ENCODE measurements at places on chromosomes 12 and 14.

DNA sequence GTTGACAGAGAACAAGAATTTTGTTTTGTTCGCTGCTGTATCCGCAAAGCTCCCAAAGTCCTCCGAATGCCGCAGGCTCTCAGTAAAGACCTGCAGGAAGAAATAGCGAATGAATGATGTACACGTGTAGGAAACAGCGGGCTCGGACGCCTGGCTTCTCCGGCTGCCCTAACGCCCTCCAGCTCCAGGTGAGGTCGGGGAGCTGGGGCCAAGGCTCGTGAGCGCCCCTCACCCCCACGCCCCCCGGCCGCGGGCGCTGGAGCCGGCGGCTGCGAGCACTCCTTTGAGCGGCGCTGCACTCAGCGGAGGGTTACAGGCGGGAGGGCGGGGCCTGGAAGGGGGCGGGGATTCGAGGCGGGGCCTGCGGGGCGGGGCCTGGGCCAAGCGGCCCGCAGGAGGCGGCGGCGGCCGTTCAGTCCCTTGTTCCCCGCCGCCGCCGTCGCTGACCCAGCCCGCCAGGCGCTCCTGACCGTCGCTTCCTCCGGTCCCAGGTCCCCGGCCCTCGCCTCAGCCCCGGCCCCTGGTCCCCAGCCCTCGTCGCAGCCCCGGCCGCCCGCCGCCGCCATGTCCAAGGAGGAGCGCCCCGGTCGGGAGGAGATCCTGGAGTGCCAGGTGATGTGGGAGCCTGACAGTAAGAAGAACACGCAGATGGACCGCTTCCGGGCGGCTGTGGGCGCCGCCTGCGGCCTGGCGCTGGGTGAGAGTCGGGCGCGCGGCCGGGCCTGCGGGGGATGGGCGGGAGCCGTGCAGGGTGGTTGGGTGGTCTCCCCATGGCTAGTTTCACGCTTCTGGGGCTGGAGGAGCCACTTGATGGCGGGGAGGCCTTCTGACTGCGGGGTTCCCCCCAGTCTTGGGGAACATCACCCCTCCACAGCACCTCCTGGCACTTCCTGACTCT lies at the start of gene AACS:
Gene AACS, plus strand, starts transcription at position 415 of the 898 bp plus-strand sequence. Its CDS starts 150 bp downstream, at position 565.
- DNase-seq = peak; percentile 79

- DNase-seq = peak; percentile 56
These were observed 262.1 kb downstream of the FBXL14 start for GRCh38 chr12:1332327-1332726.

DNA sequence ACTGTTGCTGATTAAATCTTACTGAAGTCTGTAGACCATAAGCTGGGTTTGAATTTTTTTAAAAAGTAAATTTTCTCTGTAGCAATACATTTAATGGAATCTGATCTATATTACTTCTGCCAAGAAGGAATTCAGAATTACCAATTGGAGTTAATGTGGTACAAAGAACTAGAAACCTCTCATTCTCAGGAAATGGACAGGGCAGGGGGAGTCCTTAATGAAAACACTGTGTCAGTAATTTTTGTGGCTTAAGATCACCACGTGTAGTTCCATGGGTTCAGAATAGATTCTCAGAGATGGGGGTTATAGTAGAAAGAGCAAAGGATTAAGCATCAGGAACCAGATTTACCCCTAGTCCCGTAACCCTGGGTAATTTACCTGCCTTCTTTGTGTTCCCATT lies 30.3 kb downstream of the FBXL14 start:
- no peak for DNase-seq

GRCh38 chr14:102768223-102769048 lies 8.8 kb upstream of the TRAF3 start:
- no peak for DNase-seq

- DNase-seq = no peak
These were observed 148.0 kb upstream of the G2E3 start for GRCh38 chr14:30410986-30411385.

DNA sequence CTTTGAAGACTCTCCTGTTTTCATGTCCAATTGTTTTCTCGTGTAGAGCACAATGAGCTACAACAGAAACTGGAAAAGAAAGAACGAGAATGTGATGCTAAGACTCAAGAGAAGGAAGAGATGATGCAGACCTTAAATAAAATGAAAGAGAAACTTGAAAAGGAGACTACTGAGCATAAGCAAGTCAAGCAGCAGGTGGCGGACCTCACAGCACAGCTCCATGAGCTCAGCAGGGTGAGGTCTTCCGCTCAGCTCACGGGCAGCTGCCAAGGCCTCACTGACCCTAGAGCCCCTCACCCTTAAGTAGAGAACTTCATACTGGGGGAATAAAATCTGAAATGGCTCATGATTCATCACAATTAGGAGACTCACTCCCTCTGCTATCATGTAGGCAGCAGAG lies 134.7 kb downstream of the GPR135 start:
- DNase-seq = no peak

DNA sequence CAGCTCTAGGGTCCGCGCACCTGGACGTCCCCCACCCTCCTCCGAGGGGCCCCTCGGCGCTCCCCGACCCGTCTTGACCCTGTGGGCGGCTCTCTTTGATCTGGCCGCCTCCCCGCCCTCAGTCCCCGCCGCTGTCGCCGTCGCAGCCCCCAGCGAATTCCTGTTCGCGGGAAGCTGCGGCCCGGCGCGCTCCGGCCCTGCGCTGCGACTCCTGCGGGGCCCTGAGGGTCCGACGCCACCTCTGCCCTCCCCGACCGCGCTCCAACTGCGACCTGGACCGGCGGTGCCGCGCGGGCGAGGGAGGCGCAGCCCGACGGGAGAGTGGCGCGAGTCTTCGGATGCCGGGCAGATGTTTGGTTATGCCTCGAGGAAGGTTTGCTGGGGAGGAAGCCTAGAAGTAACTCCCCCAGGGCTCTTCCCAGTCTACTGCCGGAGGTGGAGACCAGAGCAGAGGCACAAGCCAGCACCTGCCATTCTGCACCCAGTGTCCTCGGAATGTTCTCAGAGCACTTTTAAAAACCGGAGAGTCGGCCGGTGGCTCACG lies 440 bp upstream of the ISM2 start:
- no peak for DNase-seq

GRCh38 chr12:70721216-70721615 lies 84.0 kb upstream of the PTPRB start:
- DNase-seq = no peak

- DNase-seq = no peak
These were observed 38.1 kb downstream of the HNRNPC start for GRCh38 chr14:21231020-21231652.

- DNase-seq = peak; percentile 56
These were observed at the start of gene PAH for GRCh38 chr12:102917026-102917787. PAH (minus strand) TSS chr12:102917244; CDS start chr12:102917130, 114 bp downstream.

GRCh38 chr14:92633724-92634123 lies 114.7 kb downstream of the LGMN start:
- no peak for DNase-seq

DNA sequence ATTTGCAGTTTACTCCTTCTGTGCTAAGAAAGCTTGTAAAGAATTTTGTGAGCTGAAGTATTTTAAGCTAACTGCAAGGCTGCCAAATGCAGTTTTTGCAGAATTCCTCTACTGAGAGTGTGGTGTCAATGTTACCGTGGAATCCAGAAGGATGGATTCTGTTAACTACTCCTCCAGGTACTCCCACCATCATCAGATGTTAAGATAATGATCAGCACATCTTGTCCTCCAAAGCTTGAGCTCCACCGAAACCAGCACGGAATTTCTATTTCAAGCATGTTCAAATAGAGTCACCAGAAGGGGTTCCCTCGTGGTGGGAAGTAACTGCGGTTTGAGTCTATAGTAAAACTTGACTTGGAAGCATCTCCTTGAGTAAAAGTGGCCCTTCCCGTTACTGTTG lies 64.3 kb upstream of the CDKN3 start:
- DNase-seq = no peak

GRCh38 chr12:51028813-51029150 lies 2.6 kb upstream of the SLC11A2 start:
- no peak for DNase-seq

GRCh38 chr14:95496690-95497259 lies 19.7 kb downstream of the SYNE3 start:
- DNase-seq = no peak

- DNase-seq = no peak
These were observed 61.3 kb upstream of the METAP2 start for GRCh38 chr12:95412482-95413311.

GRCh38 chr14:61574514-61574807 lies 120.9 kb upstream of the HIF1A start:
- no peak for DNase-seq

- no peak for DNase-seq
These were observed 16.5 kb downstream of the OR6J1 start for GRCh38 chr14:22627506-22628263.

DNA sequence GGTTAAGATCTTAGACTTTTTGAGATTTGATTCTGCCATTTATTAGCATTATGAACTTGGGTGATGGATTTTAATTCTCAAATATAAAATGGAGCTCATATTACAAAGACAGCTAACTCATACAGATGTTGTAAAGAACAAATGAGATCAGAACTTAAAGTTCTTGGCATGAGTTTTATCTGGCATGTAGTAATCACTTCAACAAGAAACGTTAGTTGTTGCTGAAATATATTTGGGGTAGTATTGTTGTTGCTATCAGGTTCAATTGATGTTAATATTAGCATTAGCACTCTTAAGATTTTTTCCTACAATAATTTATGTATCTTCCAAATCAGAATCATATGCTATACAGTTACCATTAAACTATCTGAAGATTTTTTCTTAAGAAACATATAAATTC lies 71.0 kb downstream of the SLC6A15 start:
- DNase-seq = no peak

GRCh38 chr12:41055875-41056577 lies 132.1 kb upstream of the PDZRN4 start:
- DNase-seq = no peak

DNA sequence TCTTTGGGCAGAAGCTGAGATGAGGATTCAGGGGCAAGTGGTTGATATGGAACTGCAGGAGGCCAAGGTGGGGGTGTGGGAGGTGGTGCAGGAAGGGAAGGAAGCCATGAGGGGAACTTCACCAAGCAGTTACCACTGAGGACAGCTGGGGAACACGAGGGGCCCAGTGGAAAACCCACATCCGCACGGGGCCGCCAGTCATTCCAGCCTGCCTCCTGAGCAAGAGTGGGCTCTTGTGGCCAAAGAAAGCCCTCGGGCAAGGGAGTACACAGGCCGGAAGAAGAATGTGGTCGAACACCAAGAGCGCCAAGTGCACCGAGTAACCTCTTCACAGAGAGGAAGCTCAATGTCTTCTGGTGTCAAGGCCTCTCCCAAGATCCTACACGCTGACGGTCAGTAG lies 252.2 kb upstream of the FOXN3 start:
- no peak for DNase-seq

DNA sequence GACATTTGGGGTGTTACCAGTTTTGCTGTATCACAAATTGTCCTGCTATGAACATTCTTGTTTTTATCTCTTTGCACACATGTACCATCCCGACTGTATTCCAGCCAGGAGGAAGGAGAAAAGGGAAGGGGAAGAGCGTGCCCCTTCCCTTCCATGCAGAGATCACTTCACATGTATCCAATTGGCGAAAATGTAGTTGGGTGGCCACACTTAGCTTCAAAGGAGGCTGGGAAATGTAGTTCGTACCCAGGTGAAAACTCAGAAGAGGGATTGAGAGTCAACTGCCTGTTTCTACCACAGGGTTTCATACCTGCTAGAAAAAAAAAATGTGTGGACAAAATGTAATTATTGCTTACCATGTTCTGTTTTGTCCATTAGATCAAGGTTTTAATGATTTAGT lies 189.1 kb upstream of the PELI2 start:
- DNase-seq = no peak

DNA sequence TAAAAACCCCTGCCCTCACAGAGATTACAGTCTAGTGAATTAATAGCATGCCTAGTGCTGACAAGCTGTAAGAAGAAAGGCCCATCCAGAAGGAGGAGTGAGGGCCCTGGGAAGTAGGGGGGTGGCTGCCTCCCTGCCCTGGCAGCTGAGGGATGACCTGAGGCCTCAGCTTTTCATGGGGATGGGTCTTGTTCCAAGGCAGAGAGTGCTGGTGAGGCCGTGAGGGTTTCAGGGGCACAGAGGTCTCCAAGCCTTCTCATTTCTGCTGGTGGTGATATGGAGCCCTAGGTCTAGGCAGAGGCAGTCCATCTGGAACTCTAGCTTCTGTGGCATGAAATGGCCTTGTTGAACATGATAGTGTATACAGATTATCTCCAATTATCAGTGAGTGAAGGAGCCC lies 114.4 kb downstream of the ZFP36L1 start:
- no peak for DNase-seq

DNA sequence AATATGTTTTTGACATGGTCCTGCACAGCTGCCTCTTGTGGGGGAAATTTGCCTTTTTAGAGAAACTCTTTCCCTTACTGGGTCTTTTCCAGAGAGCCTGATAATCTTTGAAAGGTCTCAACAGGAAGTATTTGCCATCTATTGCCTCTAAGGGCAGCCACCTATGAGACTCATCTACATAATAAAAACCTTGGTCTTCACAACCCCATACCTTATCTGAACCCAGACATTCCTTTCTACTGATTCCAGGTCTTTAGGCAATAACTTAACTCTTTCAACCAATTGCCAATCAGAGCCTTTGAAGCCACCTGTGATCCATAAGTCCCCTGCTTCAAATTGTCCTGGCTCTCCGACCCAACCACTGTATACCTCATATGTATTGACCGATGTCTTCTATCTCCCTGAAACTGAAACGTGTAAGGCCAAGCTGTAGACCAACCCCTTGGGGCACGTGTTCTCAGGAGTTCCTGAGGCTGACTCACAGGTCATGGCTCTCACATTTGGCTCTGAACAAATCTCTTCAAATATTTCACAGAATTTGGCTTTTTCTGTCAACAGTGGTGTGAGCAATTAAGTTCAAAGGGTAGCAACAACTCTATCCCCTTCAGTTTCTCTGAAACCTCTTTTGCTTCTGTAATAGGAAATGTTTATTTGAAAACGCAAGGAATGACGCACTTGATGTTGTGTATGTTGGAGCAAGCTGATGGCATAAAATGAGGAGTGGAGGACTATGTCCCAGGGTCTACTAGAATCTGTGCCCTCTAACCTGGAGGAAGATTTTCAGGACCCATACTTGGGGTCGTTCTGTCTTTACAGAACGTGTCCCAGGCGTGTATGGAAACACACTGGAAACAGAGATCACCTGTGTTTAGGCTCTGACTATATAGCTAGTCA lies 49.2 kb upstream of the EIF5 start:
- no peak for DNase-seq

GRCh38 chr12:54546511-54546910 lies 2.9 kb upstream of the PDE1B start:
- no peak for DNase-seq

Measured in body of pancreas (tissue), 4 donors.